ENCODE measurements at places on chromosomes 5 and 9. TPM values are rescaled to one million over a fixed set of nuclear protein-coding genes. Genes with fewer than 3 reads are reported as not detected.
A peak's percentile ranks its signal among the peaks of the same experiment; 100 is the strongest.

GRCh38 chr5:158700231-158701006, 399.3 kb downstream of the EBF1 start:
- no peak overlapping the region for H3K27ac ChIP-seq
- H3K27me3 ChIP-seq, result no peaks in the 10 kb centered on the region
- H3K36me3 ChIP-seq, result no peaks in the 10 kb centered on the region
- DNase-seq, result no peak

PIP5K1B gene
- total RNA-seq, result 9.6 TPM

GRCh38 chr9:108786901-108787689, 68.7 kb downstream of the ACTL7B start:
- no peak overlapping the region for H3K27ac ChIP-seq
- H3K27me3 ChIP-seq, result peaks cover 20% of the 10 kb centered on the region
- no peaks in the 10 kb centered on the region for H3K4me1 ChIP-seq
- no peak overlapping the region for H3K4me3 ChIP-seq

CAAP1 gene
- total RNA-seq, result 11.5 TPM

DNA sequence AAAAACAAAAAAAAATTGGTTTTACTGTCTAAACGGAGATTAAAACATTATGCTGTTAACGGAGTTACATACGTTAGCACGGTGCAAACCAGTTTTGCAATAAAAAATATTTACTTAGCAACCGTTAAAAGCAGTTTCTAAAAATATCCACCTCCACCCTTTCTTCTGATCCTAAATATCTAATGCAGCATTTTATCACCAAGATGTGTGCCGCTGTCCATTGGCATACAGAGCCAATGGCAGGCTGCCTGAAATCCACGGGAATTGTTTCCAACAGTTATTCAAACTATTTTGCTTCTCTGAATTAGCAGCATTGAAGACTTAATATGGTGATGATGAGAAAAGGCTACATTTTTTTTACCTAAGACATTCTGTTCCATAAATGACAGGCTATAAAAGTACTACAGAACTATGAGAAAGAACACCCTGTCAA, 61.6 kb downstream of the CSNK1A1 start:
- H3K4me3 ChIP-seq, result no peak overlapping the region
- no peak overlapping the region for H3K27ac ChIP-seq
- no peak for DNase-seq
- H3K27me3 ChIP-seq, result no peaks in the 10 kb centered on the region
- peaks cover 7% of the 10 kb centered on the region for H3K4me1 ChIP-seq

DNA sequence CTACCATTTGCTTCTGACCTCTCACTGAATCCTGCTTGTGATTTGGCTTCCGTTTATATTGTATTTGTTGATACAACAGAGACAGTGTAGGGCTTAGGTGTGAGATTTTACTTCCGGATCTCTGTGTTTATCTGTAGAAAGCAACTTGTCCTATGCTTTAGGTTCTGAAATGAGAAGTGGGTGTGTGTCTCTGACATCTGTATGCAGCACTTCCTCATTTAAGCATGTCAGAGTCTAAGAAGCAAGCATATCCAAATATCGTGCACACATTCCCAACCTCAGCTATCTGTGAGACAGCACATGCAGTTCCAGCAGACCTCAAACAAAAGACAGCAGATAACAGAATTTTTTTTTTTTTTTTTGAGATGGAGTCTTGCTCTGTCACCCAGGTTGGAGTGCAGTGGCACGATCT, 16.3 kb downstream of the KLF9 start:
- DNase-seq, result peak; percentile 30
- H3K27ac ChIP-seq, result peak overlapping the region; percentile 26
- H3K36me3 ChIP-seq, result no peaks in the 10 kb centered on the region
- no peak overlapping the region for H3K4me3 ChIP-seq
- no peaks in the 10 kb centered on the region for H3K27me3 ChIP-seq

DNA sequence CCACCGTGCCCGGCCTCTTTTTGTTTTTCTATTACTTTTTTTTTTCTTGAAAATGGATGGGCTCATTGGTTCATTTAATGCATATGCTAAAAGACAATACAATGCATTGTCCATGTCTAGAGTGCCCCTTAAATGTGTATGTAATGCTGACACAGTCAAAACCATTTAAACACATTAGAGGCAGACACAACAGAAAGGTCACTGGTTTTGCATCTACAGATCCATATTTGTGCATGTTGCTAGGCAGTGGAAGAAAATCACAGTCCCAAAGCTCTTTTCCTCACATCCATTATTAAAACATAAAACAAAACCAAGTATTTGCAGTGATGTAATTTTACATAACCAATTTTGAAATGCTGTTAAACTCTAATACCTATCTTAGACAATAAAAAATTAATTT, 389.0 kb downstream of the TAF11L14 start:
- no peak overlapping the region for H3K27ac ChIP-seq
- no peak for DNase-seq
- H3K36me3 ChIP-seq, result no peaks in the 10 kb centered on the region
- H3K4me3 ChIP-seq, result no peak overlapping the region
- H3K4me1 ChIP-seq, result no peaks in the 10 kb centered on the region

NUTM2G gene
- total RNA-seq, result not detected

GRCh38 chr5:25362799-25363198, 718.0 kb upstream of the CDH10 start:
- no peak overlapping the region for H3K27ac ChIP-seq
- no peaks in the 10 kb centered on the region for H3K36me3 ChIP-seq
- no peaks in the 10 kb centered on the region for H3K27me3 ChIP-seq
- H3K4me3 ChIP-seq, result no peak overlapping the region
- no peak for DNase-seq
- no peaks in the 10 kb centered on the region for H3K4me1 ChIP-seq

GRCh38 chr5:91864962-91865361, 481.8 kb upstream of the ARRDC3 start:
- no peak overlapping the region for H3K27ac ChIP-seq
- no peaks in the 10 kb centered on the region for H3K36me3 ChIP-seq
- no peaks in the 10 kb centered on the region for H3K27me3 ChIP-seq
- no peak for DNase-seq
- H3K4me3 ChIP-seq, result no peak overlapping the region

- no peak overlapping the region for H3K4me3 ChIP-seq
- no peaks in the 10 kb centered on the region for H3K36me3 ChIP-seq
- no peak overlapping the region for H3K27ac ChIP-seq
- no peak for DNase-seq
- no peaks in the 10 kb centered on the region for H3K27me3 ChIP-seq
These were observed 591.5 kb downstream of the PRR16 start for GRCh38 chr5:121055586-121055985.

DNA sequence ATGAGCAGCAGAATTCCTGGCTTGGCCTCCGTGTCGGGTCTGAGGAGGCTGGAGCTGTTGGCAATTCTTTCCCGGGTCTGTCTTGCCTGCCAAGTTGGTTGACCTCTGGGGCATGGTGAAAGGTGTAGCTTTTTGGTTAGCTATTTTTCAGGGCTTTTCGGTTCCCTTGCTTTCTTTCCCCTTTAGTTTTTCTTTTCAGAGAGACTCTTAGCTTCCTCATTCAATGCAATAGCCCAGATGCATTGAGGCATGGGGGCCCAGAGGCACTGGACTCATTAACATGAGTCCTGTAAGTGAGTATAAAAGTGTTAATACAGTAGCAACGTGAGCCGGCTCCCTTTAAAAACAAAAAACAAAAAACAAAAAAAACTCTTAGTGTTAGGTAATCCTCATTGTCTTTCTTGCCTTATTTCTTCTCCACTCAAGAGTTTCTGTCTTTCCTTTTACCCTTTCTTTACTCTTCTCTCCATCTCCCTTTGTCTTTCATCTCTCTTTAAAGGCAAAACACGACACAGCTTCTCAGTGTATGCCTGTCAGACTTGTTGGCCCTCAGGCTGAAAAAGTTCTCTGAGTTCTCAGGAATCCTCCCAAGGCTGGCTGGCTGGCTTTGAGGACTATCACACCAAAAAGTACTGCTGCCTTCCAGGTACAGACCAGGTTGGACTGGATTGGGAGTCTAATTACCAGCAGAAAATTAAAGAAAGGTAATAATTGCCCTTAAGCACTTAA, 289.9 kb upstream of the TUT7 start:
- H3K4me1 ChIP-seq, result no peaks in the 10 kb centered on the region
- no peaks in the 10 kb centered on the region for H3K27me3 ChIP-seq
- no peak overlapping the region for H3K27ac ChIP-seq
- H3K4me3 ChIP-seq, result no peak overlapping the region
- no peaks in the 10 kb centered on the region for H3K36me3 ChIP-seq
- no peak for DNase-seq

CATSPER3 gene
- total RNA-seq, result 0.34 TPM
